Skin of body (tissue), 3 donors: ENCODE measurements at places on chromosomes 6 and 20. TPM values are rescaled to one million over a fixed set of nuclear protein-coding genes. Genes with fewer than 3 reads are reported as not detected.

The GJA1 gene
- 431 TPM for total RNA-seq

The VGLL2 gene
- total RNA-seq = 2.8 TPM

- DNase-seq = peak; percentile 47
Observed at GRCh38 chr6:17086469-17086868, 15.4 kb upstream of the STMND1 start.

DNA sequence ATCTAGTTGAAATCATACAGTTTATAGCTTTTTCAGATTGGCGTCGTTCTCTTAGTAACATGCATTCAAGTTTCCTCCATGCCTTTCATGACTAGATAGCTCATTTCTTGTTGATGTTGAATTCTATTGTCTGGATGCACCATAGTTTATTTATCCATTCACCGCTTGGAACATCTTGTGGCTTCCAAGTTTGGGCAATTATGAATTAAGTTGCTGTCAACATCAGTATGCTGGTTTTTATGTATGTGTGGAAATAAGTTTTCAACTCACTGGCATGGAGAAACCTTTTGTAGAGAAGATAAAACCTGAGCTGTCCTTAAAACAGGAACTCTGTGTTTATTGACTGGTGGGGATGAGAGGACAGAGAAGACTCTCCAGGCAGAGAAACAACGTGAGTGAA lies 248.0 kb downstream of the CDC5L start:
- DNase-seq = no peak

DNA sequence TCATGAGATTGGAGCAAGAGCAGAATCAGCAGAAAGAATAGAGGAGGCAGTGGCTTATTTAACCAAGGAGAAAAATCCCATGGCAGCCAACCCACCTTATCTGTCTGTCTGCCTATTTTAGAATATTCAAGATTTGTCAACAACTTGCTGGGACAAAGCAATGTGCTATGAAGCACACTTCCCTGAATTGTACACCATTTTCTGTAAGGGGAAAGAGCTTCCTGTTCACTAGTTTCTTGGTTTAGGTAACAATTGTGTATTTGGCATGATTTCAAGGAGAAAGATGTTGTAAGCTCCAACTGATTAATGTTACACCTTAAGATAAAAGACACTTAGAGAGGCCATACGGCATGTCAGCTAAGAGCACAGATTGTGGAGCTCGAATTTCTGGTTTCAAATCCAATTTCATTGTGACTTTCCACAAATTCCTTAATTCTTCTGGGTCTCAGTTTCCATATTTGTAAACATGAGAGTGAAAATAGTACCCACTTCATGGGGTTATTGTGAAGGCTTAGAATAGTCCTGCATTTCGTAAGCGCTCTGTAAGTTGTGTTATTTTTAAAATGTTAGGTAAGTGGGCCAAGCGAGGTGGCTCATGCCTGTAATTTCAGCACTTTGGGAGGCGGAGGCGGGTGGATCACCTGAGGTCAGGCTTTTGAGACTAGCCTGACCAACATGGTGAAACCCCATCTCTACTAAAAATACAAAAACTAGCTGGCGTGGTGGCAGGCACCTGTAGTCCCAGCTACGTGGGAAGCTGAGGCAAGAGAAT lies 4.8 kb upstream of the MUC22 start:
- DNase-seq = no peak

GRCh38 chr20:35523298-35523888 lies 6.1 kb downstream of the C20orf173 start:
- DNase-seq = no peak

- no peak for DNase-seq
Observed at GRCh38 chr6:92180090-92180489, 1239.3 kb downstream of the EPHA7 start.

DNA sequence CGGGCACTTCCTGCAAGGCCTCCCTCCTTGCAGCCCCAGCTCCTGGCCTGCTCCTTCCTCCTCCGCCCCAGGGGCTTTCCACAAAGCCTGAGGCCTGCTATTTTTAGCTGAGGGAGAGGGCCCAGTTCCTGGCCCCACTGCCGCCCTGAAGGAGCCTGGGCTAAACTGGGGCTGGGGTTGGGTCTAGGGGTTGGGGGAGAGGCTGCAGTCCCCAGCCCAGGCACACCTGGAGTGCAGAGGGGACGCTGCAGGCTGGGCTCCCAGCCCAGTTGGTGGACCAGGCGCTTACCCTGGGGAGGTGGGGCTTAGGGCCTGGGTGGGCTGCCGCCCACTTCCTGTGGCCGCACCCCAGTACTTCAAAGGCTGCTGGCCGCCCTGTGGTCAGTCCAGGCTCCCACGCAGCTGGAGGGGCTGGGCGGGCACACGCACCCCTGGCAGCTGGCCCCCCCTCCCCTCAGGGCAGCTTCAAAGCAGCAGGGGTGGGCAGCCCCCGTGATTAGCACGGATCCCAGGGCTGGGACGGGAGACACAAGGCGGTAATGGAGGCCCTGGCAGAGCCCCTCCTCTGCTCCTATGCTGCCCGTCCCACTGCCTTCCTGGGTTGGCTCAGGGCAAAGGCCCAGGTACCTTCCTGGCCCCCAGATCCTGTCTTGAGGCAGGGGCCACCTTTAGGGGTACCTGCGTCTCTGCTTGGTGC lies 7.1 kb upstream of the ABHD16B start:
- no peak for DNase-seq
